ENCODE measurements at places on chromosomes 4 and X.

DNA sequence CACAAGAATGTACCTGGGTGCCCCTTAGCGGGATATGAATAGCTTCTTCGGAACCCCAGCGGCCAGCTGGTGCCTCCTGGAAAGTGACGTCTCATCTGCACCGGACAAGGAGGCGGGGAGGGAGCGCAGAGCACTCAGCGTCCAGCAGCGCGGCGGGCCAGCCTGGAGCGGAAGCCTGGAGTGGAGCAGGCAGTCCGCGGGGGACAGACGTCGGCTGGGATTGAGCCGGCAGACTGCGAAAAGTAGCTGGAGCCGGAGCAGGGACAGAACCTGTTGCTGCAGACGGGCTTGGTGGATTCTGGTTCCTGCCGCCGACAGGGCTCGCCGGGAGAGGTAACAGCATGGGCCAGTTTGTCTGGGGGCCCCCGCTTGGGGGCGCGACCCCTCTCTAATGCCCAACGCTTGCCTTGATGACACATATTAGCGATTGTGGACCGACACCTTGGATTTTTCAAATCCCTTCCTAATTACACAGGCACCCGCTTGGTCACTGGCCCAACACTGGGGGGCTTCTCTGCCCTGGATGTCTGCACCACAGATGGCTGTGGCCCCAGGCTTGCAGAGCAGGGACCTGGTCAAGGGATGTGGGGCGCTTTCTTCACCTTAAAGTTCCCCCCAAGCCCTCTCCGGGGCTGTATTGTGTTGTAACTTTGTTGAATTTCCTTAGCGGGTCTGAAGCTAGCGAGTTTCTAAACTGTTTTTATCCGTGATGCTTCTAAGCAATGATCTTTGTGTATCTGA is at the start of gene NPFFR2:
Gene NPFFR2, plus strand, starts transcription at position 133 of the 741 bp plus-strand sequence. CDS start 96,592 bp downstream, outside the sequence.
- DNase-seq: no peak

GRCh38 chr4:62482355-62482754 is 1282.2 kb downstream of the ADGRL3 start:
- no peak for DNase-seq

DNA sequence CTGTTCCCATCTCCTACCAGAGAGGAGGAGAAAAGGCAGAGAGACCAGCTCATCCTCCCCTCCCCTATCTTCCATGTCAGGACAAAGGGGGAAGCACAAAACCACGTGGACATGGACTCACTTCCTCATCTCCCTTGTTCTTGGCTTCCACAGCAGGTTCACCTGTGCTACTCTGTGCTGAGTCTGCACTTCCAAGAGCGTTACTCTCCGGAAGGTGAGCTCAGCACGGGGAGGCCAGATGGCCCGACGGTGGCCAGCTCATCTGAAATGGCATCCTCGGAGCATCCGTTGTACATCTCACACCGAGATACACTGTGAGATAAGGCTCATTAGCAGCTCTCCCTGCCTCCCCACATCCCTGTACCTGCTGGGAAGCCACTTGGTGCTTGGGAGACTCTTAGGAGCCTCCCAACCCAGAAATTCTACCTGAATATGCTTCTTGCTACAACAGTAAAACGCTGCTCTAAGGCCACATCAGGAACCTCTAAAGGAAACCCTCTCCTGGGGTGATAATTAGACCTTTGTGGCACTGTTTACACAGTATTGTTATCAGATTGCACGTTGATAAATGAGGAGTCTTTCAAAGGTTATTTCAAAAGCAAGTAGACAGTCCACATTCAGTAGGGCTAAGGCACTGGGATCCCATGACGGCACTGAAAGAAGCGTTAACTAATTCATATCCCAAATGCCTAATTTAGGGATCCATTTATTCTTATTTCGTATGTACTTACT is 19.4 kb downstream of the LGI2 start:
- DNase-seq: no peak

DNA sequence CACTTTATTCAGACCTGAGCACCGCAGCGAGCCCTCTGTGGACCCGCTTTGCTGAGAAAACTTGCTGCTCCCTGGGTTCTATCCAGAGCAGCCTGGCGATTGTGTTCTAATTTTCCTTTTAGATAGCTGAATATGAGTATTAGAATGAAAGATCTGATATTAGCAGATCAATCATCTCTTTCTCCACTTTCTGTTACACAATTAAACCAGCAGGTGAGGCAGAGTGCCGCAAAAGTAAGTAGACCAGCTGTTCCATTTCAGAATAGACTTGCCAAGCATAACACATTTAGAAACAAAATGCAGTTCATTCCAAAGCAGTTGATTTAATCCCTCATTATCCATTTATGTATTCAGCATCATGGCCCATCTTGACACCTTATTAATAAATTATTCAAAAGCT is 58.6 kb downstream of the PALLD start:
- no peak for DNase-seq

- no peak for DNase-seq
Observed at GRCh38 chr4:1247864-1248244, 1.1 kb downstream of the CTBP1 start.

DNA sequence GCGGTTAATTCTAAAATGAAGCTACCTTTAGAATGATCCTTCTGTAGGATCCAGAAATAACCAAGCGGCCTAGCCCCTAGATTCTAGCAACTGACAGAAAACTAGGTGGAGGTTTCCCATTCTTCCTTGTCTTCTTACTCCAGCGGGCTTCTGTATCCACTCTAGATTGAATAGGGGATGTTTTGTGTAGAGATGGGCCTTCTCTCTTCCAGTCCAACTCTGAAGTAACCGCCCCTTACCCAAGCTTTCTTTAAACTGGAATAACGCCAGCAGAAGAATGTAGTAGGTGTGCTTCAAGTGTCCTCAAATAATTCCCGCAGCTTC is 386 bp upstream of the TMEM184C start:
- no peak for DNase-seq

- DNase-seq: no peak
Observed at GRCh38 chr4:78756776-78757175, 19.4 kb upstream of the BMP2K start.

DNA sequence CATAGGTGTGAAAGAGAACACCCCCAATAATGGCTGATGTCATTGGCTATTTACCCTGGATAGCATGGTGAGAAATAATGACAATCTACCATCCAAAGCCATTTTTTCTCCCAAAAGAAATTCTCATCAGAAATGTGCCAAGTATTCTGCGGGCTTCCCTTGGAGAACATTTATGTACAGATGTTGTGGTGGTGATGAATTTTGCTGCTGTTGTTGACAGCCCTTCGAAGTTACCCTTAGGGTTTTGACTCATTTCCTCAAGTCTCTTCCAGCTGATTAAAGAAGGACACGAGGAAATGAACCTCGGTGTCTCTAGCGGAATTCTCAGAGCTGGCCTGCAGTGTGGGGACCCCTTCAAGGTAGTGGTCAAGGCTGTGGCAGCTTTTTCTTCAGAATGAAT is 3.4 kb downstream of the KIT start:
- no peak for DNase-seq

- DNase-seq: no peak
Observed at GRCh38 chr4:76434901-76435527, at the start of gene SHROOM3. TSS of gene SHROOM3 (plus strand) at chr4:76435229. CDS start at chr4:76436053, 824 bp downstream.

- no peak for DNase-seq
Observed at GRCh38 chr4:44927399-44928380, 201.3 kb upstream of the GNPDA2 start.

DNA sequence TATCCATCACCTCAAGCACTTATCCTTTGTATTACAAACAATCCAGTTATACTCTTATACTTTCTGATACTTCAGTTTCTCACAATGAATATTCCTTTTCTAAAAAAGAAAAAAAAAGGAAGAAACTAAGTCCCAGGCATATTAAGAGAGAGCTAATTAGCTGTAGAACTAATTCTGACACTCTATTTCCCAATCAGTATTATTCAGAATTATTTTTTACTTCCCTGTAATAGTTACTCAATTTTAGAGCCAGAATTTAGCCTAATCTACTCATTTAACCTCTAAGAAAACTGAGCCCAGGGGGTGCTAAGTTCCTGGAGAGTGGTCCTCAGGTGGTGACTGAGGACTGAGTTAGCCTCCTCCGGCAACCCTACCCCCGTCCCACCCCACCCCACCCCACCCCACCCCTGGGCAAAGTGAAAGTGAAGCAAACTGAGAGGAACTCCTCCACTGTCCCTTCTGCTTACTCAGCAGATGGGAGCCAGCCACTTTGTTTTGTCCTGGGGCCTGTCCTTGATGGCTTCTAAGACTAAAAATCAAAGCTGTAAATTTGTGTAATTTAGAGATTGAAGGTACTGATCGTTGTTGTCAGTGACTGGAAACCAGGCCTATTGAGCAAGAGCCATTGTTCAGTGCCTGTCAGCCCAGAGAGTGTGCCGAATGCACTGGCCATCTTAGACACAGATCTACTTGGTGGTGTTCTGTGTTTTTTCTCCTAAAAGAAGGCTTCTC is 162.1 kb downstream of the CBR4 start:
- no peak for DNase-seq

GRCh38 chr4:89482251-89482650 is 174.7 kb upstream of the GPRIN3 start:
- no peak for DNase-seq

DNA sequence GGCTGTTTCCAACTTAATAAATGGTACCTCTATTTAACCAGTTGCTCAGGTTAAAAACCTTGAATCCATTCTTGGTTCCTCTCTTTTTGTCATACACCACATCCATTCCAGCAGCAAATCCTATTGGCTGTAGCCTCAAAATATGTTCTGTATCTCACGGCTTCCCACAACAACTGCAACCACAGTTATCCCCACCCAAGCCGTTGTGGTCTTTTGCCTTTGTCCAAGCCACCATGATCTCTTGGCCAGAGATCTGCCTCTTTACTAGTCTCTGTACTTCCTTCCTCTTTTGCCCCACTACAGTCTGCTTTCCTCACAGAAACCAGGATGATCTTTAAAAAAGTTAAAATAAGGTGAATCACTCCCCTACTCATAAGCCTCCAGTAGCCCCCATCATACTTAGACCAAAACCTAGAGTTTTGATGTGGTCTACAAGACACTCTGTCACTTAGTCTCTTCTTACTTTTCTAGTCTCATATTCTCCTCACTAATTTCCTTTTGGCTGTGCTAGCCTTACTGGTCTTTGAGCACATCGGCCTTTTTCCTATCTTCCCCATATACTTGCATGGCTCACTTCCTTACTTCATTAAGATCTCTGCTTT is 10.3 kb downstream of the MAOA start:
- DNase-seq: no peak

GRCh38 chr4:147840838-147841738 is 109.2 kb downstream of the ARHGAP10 start:
- no peak for DNase-seq

DNA sequence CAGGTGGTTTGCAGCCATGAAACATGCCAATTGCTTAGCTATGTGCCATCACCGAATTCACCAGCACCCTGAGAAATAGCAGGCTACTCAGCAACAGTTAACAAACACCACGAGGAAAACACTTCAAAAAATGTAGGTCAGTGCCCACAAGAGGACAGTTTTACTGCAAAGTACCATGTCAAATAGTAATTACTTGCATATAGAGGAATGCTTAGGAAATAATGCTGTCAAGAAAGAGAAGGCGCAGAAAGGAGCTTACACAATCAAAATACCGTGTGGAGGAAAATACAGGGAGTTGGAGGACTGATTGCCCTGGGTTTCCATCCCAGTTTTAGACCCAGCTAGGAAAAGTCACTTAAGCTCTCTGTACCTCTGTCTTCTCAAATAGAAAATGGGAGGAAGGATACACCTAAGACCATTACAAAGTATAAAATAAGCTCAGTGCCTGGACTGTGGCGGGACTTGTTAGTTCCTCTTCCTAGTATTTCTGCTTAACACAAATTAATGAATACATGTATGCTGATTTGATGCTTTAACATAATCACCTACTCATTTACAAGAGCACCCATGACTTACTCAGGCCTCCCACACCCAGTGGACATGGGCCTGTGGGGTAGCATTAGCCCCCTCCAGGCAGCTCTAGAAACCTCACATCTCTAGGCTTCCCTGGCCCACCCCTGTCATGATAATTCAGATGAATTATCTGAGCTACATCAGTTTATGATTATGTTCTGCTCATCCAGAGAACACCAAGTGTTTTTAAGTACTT is 44.5 kb upstream of the IL21 start:
- no peak for DNase-seq

GRCh38 chr4:141654098-141654497 is 17.7 kb downstream of the IL15 start:
- no peak for DNase-seq

DNA sequence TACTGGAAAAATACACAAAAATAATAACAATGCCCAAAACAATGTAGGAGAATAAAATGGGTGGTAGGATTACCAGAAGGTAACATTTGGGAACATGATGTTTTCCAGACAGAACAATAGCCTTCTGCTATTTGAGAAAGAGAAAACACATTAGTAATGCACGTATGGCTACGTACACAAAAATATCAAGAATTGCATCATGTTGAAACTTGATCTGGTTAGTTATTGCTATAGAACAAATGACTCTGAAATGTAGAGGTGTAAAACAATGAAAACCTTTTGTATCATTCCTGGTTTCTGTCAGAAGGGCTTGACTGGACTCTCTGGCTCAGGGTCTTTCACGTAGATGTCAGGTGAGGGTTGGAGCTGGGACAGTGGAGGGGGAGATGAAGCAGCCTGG is 1040.0 kb downstream of the FAT4 start:
- no peak for DNase-seq

DNA sequence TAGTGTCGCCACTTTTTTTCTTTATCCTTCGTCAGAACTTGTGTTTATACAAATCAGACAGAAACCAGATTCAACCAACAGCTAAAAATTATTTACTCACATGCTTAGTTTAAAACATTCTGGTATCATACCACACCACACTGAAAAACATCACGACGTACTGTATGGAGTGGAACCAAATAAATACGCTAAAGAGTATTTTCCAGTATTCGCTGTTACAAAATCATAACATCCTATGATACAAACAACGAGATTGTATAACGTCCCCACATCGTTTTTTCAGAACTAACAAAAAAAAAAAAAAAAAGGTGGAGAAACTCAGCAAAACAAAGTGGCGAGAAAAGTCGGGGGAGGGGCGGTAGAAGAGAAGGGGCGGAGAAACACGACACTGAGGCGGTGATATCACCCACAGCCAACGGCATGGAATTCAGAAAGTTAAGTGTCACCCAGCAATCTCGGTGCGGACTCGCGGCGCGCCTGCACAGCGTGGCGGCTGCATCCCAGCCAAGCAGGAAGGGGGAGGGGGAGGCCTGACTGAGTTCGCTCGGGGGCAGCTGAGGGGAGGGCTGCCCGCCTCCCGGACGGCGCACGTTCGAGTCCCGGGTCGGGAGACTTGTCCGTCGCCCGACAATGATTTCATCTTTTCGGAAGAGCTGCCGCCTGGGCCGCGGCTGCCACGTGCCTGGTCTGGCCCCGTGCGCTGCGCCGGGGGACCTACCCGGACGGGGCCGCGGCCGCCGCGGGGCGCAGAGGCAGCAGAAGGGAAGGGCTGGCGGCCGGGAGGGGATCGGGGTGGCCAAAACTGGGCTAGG is 920 bp downstream of the SETD7 start:
- peak; percentile 70 for DNase-seq
